ENCODE measurements at places on chromosomes 2 and 18.

GRCh38 chr2:36362291-36362690 is 6.7 kb downstream of the CRIM1 start:
- DNase-seq, result no peak

DNA sequence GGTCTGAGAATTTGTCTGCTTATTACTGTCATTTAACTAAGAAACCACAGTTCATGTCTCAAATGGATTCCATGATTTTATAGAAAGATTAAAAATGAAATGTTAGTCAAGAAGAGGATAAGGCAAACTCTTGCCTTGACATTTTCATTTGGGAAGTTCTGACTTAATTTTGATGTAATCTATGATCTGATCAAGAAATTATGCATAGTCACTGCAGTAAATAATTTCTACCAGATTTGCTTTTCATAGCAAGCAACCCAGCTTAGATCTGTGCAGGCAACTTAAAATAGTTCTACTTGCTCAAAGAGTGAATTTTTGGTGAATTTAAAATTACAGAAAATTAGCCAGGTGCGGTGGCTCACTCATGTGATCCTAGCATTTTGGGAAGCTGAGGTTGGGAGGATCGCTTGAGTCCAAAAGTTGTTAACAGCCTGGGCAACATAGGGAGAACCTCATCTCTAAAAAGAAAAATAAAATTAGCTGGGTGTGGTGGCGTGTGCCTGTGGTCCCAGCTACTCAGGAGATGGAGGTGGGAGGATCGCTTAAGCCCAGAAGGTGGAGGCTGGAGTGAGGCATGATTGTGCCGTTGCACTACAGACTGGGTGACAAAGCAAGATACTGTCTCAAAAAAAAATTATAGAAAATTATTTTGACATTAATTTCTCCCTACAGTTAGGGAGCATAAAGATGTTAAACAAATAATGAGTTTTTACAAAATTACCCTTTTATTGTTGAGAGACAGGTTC is 158.7 kb upstream of the MYO3B start:
- no peak for DNase-seq

DNA sequence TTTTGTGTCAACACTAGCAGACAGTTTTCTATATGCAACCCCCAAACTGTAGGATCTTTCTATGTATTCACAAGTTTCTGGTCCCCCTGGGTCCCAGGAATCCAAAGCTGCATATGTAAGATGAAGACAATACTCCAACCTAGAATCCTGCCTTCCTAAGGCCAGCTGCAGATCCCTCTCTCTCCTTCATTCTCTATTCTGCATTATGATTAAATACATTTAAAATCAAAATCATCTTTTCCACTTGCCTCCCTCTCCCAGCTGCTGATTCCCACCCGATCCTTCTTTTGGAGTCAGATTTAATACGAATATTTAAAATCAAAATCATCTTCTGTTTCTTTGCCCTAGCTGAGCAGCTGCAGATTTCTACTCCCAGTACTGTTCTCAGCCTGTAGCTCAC is 783.0 kb upstream of the ZEB2 start:
- DNase-seq, result no peak

- no peak for DNase-seq
Observed at GRCh38 chr18:46591783-46592391, 65.1 kb downstream of the LOXHD1 start.

GRCh38 chr2:188369365-188369764 is 77.7 kb downstream of the GULP1 start:
- peak; percentile 3 for DNase-seq

DNA sequence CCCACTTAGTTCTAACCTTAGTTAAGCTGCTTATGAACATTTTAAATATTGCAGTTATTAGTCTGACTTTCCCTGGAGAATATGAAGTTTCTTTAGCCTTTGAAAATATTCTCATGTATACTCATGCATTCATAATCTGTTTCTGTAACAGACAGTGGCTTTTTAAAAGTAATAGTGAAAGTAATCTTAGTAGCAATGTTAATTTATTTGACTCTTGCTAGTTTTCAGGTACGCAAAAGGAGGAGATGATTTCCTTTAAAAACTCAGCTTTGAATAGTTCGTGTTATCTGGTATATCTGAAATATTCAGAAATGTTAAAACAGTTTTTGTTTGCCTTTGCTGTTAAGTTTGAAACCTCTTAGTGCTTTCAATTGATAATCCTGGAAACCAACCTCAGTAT is 3.8 kb downstream of the ANKRD12 start:
- no peak for DNase-seq

- DNase-seq, result no peak
Observed at GRCh38 chr18:31901063-31901462, 41.9 kb downstream of the TRAPPC8 start.

- no peak for DNase-seq
Observed at GRCh38 chr2:202941771-202942170, 29.7 kb downstream of the CARF start.

DNA sequence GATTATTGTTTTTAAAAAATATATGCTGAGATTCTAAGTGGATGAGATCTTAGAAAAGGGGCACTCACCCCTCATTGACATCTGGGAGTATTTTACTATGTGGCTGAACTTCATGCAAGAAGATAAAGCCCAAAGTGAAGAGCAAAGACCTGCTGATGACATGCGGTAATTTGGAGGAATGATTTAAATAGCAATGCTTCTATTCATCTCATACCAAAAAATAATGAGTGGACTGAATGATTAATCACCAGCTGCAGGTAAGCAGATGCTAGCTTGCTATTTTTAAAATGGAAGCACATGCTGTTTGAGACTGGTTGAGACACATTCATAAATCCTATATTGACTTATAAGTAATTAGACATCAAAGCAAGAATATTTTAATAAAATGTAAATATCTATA is 12.7 kb upstream of the CDK15 start:
- DNase-seq, result no peak

DNA sequence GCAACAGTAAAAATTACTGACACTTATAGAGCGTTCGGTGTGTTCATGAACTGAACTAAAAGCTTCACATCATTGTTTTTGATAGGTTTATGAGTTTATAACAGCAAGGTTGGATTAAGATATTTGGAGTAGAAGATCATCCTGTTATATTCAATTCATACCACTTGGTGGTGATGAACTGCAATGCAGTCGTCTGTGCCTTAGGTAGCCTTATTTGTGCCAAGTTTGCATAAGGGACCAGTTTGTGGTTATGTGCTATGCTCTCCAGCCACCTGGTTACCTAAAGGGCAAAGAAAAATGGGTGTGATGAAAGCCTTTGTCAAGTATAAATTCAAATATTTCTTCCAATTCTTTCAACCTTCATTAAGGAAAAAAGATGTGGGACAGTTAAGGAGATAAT is 150.9 kb upstream of the KCNH7 start:
- DNase-seq, result no peak

GRCh38 chr2:67312871-67313270 is 84.3 kb upstream of the ETAA1 start:
- DNase-seq, result no peak

GRCh38 chr2:85851253-85852151 is 37.3 kb downstream of the ST3GAL5 start:
- no peak for DNase-seq

DNA sequence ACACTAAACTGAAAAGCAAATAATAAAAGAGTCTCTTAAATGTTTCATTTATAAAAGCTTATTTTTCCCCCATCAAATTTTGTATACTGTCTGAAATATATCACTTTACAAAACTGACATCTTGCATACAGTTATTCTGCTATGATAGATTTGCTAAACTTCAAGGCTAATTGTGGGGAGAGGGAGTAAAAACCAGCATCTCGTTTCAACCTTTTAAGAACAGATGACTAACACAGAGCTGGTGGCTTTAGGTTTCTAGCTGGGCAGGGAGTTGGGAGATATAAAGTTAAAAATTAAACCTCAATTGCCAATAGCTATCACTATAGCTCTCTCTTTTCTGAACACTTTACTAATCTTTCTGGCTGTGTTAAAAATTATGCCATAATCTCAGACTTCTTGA is 23.5 kb downstream of the C1D start:
- DNase-seq, result no peak

DNA sequence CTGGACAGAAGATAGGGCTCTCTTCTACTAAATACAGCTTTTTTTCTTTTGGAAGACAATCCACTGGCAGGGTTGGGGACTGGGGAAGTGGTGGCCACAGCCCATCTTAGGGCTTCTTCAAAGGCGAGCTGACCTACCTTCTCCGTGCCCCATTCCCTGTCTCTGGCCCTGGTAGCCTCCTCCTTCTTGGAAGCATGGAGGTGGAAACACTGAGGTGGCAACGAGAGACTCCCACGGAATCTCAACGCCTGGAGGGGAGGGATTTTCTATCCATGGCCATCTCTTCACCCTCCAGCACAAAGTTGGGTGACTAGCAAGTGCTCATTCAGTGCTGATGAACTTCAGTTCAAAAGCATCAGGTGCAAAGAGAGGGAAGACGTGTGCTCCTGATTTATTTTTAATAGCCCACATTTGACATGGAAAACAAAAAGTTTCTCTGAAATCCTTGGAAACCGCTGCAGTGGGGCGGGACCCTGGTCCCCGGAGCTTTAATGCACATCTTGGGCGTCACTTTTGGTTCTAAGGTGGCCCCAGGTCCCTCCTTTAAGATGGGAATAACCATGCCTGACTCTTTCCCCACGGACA is 633 bp upstream of the ARMC9 start:
- DNase-seq, result no peak

DNA sequence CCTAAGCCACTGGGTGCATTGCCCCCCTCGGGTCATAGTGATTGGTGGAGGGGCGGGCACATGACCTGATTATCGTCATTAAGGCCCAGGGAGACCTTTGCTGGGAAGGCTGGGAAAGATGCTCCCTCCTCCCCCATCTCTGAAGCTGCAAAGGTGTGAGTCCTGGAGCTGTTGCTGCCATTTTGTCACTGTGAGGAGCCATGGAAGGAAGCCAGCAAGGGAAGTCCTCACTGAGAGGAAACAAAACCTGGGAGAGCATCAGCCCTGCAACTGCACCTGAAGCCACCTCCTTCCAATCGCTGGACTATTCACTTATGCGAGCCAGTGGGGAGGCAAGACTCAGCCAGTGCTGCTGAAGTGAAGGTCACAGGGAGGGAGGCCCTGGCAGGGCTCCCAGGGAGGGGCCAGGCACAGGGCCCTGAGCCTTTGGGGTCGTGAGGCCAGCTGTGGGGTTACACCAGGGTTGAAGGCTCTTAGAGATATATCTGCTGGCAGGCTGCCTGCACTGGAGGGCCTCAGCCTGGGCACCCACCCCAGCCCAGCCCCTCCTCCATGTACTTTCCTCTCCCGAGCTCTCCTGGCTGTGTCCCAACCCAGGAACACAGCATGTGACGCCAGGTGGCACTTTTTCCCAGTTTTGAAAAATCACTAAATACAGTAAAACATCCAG is 10.7 kb upstream of the FAHD2A start:
- DNase-seq, result no peak

DNA sequence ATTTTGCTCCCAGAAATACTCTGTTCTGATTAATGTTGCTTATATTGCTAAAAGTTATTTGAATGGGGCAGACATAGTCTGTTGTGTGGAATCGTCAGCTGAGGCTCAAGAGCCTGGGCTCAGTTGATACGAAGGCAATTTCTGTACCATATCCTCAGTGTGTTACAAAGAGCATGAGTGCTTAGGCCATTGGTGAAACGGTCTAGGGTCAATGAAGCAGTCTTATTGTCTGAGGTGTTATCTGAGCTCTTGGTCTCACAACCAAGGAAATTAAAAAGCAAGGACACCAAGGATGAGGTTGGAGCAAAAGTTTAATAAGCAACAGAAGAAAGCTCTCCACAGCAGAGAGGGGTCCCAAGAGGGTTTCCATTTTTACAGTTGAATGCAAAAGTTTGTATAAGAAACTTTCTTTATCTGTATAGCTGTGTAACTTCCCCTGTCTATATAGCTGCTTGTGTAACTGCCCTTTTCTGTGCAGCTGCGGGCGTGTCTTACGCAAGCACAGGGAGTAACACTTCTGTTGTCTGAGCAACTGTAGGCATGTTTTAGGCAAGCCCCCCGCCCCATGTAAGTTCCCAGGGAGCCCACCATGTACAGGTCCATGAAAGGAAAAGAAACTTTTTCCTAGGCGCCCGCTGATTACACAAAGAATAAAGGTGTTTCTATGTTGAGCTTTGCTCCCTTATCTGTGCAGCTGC is 40.6 kb upstream of the DSC1 start:
- no peak for DNase-seq

GRCh38 chr18:59861009-59861408 is 38.8 kb upstream of the PMAIP1 start:
- no peak for DNase-seq

DNA sequence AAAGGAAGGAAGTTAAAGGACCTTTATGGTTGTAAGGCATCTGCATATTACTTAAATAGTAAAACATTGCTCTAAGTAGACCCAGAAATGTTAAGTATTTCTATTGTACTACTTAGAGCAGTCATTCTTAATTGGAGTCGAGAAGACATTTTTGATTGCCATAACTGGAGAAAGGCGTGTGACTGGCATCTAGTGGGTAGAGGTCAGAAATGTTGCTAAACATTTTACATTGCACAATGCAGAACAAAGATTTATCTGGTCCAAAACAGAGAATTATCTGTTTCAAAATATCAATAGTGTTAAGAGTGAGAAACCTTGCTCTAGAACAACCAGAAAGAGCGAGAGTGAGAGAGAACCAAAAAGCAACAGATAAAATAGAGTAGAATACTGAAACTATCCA is 23.3 kb upstream of the ROCK1 start:
- DNase-seq, result no peak

- no peak for DNase-seq
Observed at GRCh38 chr2:21910832-21911507, 787.2 kb downstream of the TDRD15 start.

GRCh38 chr2:20596193-20596972 is 54.5 kb downstream of the HS1BP3 start:
- no peak for DNase-seq

DNA sequence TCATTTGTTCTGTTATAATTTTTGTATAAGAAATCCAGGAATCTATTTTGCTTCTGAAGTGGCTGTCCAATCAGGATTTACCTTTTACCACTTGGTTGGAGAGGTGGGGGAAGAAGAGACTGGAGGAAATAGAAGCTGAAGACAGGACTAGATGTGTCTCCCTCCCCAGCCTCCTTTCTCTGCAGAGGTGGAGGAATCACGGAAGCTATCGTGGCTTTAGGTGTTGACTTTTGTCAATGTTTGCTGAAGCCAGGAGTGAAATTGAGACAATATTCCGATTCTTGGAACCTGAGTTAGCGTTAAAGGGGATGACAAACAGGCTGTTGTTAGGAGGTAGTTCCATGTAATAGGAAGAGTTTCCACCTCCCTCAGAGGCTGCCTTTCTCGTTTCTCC is 43.5 kb downstream of the PDCL3 start:
- DNase-seq, result no peak

GRCh38 chr2:8324164-8324856 is 357.5 kb upstream of the ID2 start:
- DNase-seq, result no peak
